ENCODE measurements at places on chromosomes 5 and 9.

DNA sequence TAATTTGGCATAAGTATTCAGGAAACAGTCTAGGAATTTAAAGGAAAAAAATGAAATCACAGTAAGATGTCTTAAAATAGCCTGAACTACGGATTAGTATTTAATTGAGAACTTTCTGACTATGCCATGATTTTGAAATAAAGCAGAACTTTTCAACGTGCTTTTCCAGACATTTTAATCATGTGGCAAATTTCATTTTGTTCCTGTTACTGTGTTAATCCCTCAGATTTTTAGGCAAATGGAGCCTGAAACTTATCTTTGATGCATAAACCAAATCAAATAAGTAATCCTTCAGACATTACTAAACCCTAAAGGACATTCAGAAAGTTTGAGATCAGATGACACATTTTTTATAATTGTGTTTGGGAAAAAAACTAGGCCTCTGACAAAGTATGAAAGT lies 75.7 kb downstream of the FBN2 start:
- DNase-seq: no peak

DNA sequence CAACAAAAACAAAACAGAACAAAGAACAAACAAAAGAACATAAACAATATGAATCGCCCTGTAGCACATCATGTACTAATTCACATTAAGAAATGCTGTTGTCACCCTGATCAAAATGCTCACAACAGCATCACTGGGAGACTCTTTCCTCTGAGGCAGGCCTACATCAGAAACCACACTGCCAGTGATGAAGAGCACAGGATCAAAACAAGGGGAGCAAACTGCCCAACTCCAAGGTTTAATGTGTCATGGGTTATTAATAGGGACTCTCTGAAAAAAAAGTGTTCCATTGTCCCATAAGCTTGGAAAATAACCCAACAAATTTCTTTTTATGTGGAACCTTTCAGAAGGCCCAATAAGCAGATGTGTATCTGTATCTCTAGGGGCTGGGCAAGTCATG lies 74.2 kb downstream of the PTPN3 start:
- DNase-seq: no peak

DNA sequence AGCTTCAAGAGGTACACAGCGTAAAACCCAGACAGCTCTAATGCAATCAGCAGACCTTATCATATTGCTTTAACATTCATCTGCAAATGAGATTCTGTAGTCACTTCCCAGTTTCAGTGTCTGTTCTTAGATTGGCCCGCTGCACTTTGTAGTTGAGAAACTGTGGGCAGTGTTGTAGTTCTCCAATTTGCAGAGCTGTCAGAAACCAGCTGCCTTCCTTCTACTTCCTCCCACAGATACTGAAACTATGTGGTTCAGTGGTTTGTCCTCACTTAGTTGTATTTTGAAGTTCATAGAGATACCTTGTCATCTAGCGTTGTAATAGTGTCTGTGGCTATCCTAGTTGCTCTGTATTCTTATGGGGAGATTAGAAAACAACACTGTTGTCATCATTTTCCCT lies 39.6 kb upstream of the TRIM36 start:
- no peak for DNase-seq

GRCh38 chr9:114006931-114007691 lies 71.0 kb downstream of the AMBP start:
- DNase-seq: no peak

- DNase-seq: no peak
Measured at GRCh38 chr5:79456890-79457583, 56.9 kb downstream of the HOMER1 start.

GRCh38 chr9:99377790-99378775 lies 156.0 kb downstream of the SEC61B start:
- no peak for DNase-seq

GRCh38 chr5:8831251-8831650 lies 714.6 kb downstream of the SEMA5A start:
- DNase-seq: no peak

GRCh38 chr9:113857875-113858274 lies 18.2 kb upstream of the ZNF618 start:
- no peak for DNase-seq

DNA sequence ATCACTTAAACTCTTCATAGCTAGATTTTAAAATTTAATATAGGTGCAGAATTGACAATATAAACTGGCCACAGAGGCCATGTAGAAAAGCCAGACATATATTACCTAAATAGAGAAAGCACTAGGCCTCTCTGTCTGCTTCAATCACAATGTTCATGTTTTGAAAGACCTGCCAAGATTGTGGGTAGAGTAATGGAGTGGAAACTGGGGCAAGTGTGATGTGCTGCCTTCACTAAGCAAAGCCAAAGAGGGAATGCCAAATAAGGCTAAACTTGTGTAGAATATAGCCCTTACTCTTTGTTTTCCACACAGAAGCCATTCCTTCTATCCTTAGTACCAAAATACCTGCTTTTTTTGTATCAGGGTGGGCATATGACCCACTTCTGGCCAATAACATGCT lies 15.1 kb upstream of the ISOC1 start:
- DNase-seq: no peak

- DNase-seq: no peak
Measured at GRCh38 chr5:17219006-17219422, 1.6 kb downstream of the BASP1 start.

DNA sequence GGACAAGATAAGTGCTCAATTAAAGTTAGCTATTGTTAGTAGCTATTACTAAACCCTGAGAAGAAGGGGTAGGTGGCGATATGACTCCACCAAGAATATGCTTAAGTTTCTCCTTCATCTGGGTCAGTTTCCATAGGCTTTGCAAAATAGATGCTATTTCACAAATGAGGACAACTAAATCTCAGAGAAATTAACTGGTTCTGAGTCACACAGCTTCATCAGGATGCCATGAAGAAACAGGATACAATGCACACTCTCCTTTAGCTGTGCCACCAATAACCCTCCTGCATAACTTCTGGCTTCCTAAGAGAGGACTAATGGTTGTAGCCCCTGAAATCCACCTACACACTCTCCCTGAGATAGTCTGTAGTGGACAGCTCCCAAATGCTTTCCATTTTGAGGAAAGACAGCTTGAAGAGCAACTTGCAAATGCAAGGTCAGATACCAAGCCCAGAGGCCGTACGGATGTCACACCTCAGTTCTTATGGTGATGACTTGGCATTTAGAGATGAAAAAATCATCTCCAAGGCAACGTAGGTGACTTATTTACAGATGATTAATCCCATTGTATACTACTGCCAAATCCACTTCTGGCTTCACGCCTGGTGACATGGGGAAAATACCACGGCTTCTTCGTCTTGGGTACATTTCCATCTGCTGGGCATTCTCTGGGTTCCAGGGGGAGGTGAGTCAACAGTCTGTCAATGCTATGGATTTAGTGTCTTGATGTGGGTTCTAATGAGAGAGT lies 251.4 kb upstream of the IL12B start:
- peak; percentile 83 for DNase-seq

DNA sequence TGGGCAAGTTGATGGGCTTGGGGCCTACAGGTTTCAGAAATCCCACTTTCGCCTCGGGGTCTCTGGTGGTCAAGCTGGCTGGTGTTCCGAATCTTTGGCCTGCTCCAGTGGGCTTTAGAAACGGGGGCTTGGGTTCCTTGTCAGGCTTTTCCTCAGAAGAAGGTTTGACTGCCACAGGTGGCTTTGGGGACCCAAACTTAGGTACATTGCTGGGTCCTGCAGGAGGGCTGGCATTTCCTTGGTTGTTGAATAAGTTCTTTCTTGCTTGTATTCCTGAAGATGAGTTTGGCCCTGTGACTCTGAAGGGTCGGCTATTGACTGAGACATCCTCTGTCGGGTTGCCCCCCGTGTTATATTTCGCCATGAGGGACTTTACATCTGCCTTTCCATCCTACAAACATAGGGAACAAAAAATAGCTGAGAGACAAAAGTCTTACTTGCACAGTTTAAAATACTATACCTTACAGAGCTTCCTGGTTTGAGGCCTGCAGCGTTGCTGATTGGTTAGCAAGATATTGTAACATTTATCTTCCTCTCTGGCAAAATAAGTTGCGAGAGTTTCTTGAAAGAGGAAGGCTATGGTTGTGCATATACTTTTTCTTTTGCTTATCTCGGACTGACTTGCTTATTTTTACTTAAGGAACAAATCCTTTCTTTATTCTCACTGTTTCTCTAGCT lies 16.6 kb downstream of the FYB1 start:
- no peak for DNase-seq

All from HS-5 (cell line).